Activated CD8-positive, alpha-beta memory T cell treated with anti-CD3 and anti-CD28 coated beads, Interleukin-2, amount 10 ng/mL, durations not matched to agents 7 days and 5 days (primary cell): ENCODE measurements at places on chromosomes 5 and 9. TPM values are rescaled to one million over a fixed set of nuclear protein-coding genes. Genes with fewer than 3 reads are reported as not detected.

DNA sequence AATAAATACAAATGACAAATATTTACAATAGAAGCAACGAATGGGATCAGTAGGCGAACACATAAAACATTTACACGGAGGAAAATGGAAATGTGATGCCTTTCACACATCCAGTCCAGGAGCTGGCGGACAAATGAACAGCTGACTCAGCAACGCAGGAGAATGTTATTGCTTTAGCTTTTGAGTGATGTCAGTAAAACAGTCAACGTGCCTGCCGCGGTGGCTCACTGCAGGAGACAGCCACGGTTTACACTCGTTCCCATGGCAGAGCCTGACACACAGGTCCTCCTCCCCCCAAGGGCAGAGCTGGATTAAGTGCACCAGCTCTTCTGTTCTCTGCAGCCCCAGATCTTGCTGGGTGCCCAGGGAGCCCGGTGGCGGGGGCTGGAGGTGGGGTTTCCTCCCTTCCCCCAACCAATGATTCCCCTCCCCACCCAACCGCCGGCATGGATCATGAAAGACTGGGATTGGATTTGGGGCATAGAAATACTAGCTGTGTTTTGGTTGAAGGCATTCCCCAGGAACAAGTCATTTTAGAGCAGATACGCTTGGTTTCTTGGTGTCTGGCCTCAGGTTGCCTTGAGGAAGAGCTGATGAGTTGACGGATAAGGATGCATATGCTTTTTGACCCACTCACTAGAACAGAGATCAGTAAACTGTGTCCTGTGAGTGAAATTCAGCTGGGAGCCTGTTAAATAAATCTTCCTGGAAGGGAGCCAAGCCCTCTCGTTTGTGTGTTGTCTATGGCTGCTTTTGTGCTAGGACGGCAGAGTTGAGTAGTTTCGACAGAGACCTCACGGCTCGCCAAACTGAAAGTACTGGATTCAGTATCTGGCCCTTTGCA, 12.5 kb downstream of the STC2 start:
- H3K4me3 ChIP-seq, result no peak overlapping the region
- no peaks in the 10 kb centered on the region for H3K4me1 ChIP-seq
- peaks cover 44% of the 10 kb centered on the region for H3K27me3 ChIP-seq
- no peak for DNase-seq

GRCh38 chr9:69331444-69331843, 6.4 kb downstream of the ENTREP1 start:
- no peak overlapping the region for H3K4me3 ChIP-seq
- DNase-seq, result no peak
- H3K36me3 ChIP-seq, result no peaks in the 10 kb centered on the region
- no peaks in the 10 kb centered on the region for H3K4me1 ChIP-seq
- peaks cover 26% of the 10 kb centered on the region for H3K27me3 ChIP-seq
- H3K27ac ChIP-seq, result no peak overlapping the region

GRCh38 chr9:4118666-4119065, 181.2 kb downstream of the GLIS3 start:
- H3K36me3 ChIP-seq, result no peaks in the 10 kb centered on the region
- H3K4me3 ChIP-seq, result no peak overlapping the region
- H3K4me1 ChIP-seq, result no peaks in the 10 kb centered on the region
- H3K27me3 ChIP-seq, result peaks cover 6% of the 10 kb centered on the region

DNA sequence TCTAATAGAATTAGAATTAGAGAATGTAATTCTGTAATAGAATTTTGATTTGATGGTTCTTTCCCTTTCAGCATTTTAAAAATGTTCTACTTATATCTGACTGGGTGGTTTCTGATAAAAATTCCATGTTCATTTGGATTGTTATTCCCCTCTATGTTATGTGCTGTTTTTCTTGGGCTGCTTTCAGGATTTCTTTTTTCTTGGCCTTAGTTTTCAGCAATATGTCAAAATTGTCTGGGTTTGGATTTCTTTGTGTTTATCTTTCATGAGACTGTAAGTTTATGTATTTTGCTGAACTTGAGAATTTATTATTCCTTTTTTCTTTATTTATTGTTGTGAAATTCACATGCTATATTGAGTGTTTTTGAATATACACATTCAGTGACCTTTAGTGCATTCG, 189.1 kb downstream of the RANBP17 start:
- no peak for DNase-seq
- H3K4me1 ChIP-seq, result no peaks in the 10 kb centered on the region
- H3K27ac ChIP-seq, result no peak overlapping the region
- no peaks in the 10 kb centered on the region for H3K27me3 ChIP-seq

DNA sequence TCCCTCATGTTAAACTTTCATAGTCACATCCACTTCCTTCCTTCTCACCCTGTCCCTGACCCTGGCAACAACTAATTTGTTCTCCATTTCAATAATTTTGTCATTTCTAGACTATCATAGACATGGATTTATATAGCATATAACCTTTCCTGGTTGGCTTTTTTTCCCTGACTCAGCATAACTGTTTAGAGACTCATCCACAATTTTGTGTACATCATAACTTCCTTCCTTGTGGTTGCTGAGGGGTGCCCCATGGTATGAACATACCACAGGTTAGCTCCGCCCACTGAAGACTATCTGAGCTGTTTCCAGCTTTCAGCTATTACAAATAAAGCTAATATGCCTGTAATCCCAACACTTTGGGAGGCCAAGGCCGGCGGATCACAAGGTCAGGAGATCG, 137.3 kb downstream of the PHF2 start:
- H3K36me3 ChIP-seq, result no peaks in the 10 kb centered on the region
- H3K27me3 ChIP-seq, result peaks cover 7% of the 10 kb centered on the region
- H3K4me3 ChIP-seq, result no peak overlapping the region
- H3K27ac ChIP-seq, result no peak overlapping the region
- H3K4me1 ChIP-seq, result peaks cover 5% of the 10 kb centered on the region
- no peak for DNase-seq

GRCh38 chr5:111068213-111068612, 3.3 kb upstream of the TSLP start:
- H3K36me3 ChIP-seq, result no peaks in the 10 kb centered on the region
- DNase-seq, result no peak
- H3K4me3 ChIP-seq, result no peak overlapping the region

GRCh38 chr5:78289911-78290310, 4.6 kb downstream of the AP3B1 start:
- no peak overlapping the region for H3K4me3 ChIP-seq
- no peaks in the 10 kb centered on the region for H3K27me3 ChIP-seq
- peaks cover 39% of the 10 kb centered on the region for H3K36me3 ChIP-seq
- no peak overlapping the region for H3K27ac ChIP-seq
- DNase-seq, result no peak

DNA sequence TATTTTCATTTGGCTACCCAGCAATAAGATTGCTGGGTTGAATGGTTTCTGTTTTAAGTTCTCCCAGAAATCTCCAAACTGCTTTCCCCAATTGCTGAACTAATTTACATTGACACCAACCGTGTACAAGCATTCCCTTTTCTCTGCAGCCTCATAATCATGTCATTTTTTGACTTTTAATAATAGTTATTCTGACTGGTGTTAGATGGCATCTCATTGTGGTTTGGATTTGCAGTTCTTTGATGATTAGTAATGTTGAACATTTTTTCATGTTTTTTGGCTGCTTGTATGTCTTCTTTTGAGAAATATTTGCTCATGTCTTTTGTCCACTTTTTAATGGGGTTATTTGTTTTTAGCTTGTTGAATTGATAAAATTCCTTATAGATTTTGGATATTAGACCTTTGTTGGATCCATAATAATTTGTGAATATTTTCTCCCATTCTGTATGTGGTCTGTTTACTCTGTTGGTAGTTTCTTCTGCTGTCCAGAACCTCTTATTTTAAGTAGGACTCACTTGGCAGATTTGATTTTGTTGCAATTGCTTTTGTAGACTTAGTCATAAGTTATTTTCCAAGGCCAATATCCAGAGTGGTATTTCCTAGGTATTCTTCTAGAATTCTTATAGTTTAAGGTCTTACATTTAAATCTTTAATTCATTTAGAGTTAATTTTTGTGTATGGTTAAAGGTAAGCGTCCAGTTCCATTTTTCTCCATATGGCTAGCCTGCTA, 793.7 kb downstream of the BRINP1 start:
- H3K27me3 ChIP-seq, result no peaks in the 10 kb centered on the region
- no peak overlapping the region for H3K4me3 ChIP-seq
- DNase-seq, result no peak
- no peak overlapping the region for H3K27ac ChIP-seq
- H3K36me3 ChIP-seq, result no peaks in the 10 kb centered on the region
- H3K4me1 ChIP-seq, result no peaks in the 10 kb centered on the region

DNA sequence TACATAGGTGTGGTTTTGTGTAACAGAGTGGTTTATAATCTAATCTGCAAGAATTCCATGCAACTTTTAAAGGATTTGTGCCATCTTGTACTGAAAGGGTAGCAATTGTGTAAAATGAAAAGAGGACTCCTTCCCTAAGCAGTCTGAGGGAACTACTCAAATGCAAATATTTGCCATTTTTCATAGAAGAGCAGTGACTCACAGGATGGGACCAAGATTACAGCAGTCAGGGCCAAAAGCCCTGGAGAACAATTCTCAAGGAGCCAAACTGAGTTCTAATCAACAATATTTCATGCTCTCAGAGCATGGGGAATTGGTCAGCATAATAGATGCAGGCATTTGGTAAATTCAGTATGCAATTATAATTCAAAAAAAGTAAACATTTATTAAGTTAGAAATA, 495.8 kb downstream of the CHSY3 start:
- no peak overlapping the region for H3K4me3 ChIP-seq
- no peaks in the 10 kb centered on the region for H3K27me3 ChIP-seq
- no peak overlapping the region for H3K27ac ChIP-seq
- no peaks in the 10 kb centered on the region for H3K36me3 ChIP-seq

DNA sequence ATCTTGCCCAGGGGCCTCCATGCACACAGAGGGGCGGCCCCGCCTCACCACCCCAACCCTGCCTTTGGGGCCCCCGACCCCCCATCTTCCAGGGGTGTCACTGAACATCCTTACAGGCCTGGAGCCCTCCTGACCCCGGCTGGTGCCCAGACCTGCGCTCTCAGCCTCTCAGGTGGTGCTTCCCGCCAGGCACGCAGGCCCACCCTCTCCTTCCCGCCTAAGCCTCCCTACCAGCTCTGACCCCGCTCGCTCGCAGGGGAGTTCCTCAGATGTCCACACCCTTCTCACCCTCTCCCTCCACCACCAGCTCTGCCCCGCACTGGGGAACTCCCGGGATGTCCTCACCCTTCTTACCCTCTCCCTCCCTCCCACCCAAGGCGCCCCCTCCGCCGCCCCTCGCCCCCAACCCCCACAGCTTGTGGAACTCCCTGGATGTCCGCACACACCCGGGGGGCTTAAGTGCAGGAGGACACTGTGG, 12.3 kb upstream of the QRFP start:
- no peak overlapping the region for H3K27ac ChIP-seq
- no peaks in the 10 kb centered on the region for H3K36me3 ChIP-seq
- H3K27me3 ChIP-seq, result peaks cover 4% of the 10 kb centered on the region

GRCh38 chr9:4180907-4181605, 118.8 kb downstream of the GLIS3 start:
- H3K4me1 ChIP-seq, result no peaks in the 10 kb centered on the region
- H3K27me3 ChIP-seq, result no peaks in the 10 kb centered on the region
- no peak overlapping the region for H3K27ac ChIP-seq
- no peaks in the 10 kb centered on the region for H3K36me3 ChIP-seq
- DNase-seq, result no peak
- no peak overlapping the region for H3K4me3 ChIP-seq

DNA sequence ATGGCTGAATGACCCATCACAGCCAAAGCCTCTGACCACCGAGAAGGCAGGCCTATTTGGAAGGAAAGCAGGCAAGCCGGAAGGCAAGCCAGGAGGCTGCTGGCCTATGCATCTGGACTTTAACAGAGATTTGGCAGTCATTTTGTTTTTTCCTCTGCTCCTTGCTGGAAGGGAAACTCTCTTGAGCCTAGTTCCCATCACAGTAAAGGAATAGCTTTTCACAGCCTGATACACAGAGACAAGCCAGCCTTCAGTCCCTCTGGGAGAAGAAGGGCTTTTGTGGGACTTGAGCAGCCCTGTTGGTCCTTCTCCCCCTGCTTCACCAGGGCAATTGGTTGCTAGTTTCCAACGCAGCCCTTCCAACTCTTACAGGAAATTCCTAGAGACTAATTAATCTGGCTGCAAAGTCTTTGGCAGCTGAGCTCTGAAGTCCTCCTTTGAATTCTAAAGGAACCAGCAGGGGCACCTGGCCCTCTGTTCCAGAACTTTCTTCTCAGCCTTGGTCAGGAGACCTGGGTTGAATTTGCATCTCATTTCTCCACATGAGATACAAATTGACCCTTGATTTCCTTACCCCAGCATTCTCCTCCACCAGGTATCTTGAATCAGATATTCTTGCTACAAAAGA, 157.3 kb upstream of the EPB41L4A start:
- no peak overlapping the region for H3K4me3 ChIP-seq
- H3K27me3 ChIP-seq, result peaks cover 8% of the 10 kb centered on the region
- H3K27ac ChIP-seq, result no peak overlapping the region
- no peaks in the 10 kb centered on the region for H3K36me3 ChIP-seq
- no peaks in the 10 kb centered on the region for H3K4me1 ChIP-seq

DNA sequence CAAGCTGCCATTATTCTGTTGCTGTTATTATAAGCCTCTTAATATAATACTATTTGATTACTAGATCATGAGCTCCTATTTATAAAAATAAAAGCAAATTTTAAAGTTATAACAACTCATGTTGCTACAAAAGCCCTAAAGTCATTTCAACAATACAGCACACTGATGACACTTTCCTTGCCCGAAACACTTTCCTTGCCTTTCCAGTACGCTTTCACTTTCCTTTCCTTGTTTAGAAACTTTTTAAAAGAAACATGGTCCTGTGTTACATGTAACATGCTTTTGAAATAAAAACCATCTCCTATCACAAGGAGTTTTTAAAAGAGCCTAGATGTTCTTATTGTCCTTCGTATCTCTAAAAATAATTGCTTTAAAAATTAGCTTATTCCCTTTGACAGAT, 688.4 kb downstream of the PTPRD start:
- H3K27ac ChIP-seq, result no peak overlapping the region
- no peak overlapping the region for H3K4me3 ChIP-seq
- no peak for DNase-seq
- H3K36me3 ChIP-seq, result no peaks in the 10 kb centered on the region
- no peaks in the 10 kb centered on the region for H3K27me3 ChIP-seq

GRCh38 chr5:151820903-151821302, 49.1 kb downstream of the G3BP1 start:
- no peak for DNase-seq
- no peak overlapping the region for H3K27ac ChIP-seq
- H3K36me3 ChIP-seq, result peaks cover 12% of the 10 kb centered on the region
- H3K27me3 ChIP-seq, result no peaks in the 10 kb centered on the region
- H3K4me3 ChIP-seq, result no peak overlapping the region

DNA sequence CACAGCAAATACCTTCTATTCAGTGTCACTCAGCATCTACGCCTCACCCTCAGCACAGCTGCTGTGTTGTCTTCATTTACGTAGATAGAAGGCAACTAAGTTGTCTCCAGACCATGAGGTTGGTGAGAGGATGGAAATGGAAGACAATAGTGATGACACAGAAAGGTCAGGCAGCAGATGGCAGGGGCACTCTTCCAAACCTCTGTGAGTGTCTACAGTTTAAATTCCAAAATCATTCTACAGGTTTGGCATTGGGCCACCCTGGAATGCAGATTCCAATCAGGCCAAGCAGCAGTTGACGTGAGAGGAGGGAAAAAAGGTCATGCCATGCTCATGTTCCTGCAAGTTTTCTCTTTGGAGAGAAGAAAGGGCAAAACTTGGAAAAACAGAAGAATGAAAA, 68.7 kb upstream of the ADAMTSL1 start:
- no peaks in the 10 kb centered on the region for H3K4me1 ChIP-seq
- no peak overlapping the region for H3K27ac ChIP-seq
- no peak overlapping the region for H3K4me3 ChIP-seq
- peaks cover 2% of the 10 kb centered on the region for H3K27me3 ChIP-seq
- DNase-seq, result no peak
- no peaks in the 10 kb centered on the region for H3K36me3 ChIP-seq

BHMT2 gene
- not detected for total RNA-seq

CTXN3 gene
- not detected for total RNA-seq

MARCHF3 gene
- total RNA-seq, result 1.6 TPM

NR6A1 gene
- total RNA-seq, result 0.44 TPM

CCDC187 gene
- not detected for total RNA-seq

SLC25A48 gene
- total RNA-seq, result not detected
